ENCODE measurements at places on chromosomes 7 and 10.

DNA sequence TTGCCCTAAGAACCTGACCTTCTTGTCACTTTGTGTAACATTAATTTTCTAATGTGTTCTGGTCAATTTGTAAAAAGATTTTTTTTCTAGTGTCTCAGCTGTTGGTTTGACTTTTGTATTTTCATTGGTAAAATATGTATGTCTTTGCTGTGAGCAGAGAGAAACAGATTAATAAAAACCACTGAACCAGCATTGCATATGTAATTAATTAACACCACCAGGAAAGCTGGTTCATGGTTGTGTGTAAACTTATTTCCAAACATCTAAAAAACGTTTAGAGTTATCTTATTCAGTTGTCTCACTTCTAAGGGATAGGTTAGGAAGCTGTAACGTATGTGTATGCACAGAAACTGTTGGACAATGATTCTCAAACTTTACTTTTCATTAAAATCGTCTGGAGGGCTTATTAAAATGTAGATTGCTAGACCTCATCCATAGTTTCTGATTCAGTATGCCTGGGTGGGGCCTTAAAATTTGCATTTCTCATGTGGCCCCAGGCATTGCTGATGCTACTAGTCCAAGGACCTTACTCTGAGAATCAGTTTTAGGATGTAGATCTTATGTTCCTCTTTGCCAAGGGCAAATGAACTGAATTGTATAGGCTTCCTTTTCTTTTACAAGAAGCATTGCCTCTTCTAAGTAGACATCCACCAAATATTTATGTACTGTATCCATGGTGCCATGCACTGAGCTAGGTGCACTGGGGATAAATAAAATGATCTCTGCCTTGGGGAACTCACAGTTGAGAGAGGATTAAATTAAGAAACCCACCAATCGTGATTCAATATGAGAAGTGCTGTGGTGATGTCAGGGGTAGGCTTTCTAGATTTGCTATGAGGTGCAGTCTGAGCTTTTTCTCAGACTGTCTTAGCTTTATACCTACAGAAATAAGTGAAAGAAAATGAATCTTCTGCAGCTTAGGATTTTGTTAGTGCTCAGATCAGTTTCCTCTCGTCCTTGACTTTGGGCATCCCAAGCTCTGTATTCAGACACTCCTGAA, 98.7 kb downstream of the AUTS2 start:
- no peak for DNase-seq

DNA sequence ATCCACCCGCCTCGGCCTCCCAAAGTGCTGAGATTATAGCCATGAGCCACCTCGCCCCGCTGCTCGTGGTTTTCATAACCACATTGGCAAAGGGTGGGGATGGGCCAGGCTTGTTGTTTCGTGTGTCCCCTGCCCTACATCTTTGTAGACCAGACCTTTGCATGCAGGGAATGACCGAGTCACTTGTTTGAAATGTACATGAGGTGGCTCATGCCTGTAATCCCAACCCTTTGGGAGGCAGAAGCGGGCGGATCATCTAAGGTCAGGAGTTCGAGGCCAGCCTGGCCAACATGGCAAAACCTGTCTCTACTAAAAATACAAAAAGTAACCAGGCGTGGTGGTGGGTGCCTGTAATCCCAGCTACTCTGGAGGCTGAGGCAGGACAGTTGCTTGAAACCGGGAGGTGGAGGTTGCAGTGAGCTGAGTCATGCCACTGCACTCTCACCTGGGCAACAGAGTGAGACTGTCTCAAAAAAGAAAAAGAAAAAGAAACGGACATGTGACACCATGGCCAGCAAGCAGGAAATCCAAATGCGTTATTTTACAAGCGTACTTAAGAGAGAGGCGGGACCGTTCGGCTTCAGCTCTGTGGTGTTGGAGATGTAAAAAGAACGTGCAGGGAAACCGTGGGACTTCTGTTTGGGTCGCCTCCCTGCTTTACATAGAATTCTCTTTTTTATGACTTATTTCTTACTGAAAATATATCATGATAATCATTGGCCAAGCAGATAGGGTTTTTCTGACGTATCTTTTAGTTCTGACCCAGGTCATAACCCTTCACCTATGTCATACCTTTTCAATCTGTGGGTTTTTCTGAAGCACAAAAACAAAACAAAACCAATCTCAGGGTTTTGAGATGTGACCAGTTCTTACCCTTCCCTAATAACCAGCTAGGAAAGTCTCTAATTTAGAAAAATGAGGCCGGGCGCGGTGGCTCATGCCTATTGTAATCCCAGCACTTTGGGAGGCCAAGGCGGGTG, 45.1 kb downstream of the WIPI2 start:
- DNase-seq = no peak

DNA sequence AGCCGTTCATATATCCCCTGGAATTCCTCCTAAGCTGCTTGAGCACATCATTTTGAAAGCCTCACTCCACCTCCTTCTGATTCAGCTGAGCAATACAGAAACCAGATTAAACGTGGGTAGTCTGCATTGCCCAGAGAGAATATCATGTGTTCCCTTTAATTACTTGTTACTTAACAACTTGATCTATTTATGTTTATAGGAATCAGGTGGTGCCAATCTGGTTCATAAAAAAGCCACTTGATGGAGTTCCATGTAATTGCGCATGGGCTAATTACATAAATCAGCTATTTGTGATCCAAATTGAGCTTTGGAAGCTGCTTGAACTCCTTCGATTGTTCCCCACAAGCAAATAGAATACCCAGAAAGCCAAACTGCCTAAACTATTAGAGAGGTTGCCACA, 114.7 kb upstream of the ADCY1 start:
- no peak for DNase-seq

DNA sequence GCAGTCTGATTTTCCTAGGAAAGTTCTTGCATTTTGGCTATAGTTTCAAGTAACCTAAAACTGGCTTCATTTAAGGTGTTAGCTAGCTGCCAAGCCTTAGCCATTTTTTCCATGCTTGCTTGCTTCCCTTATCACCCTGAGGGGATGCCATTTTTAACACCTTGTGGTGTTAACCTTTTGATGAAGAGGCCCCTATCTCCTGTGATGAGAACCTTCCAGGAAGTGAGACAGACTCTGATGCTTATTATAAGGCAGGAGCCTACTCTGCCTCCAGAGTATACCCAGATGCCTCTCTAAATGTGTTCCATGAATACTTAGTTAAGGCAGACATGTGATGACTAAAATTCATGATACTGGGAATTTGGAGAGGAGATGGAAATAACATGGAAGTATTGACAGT, 4.9 kb upstream of the VWA2 start:
- DNase-seq = no peak

- no peak for DNase-seq
Observed at GRCh38 chr7:153406486-153406872, 645.7 kb upstream of the DPP6 start.

DNA sequence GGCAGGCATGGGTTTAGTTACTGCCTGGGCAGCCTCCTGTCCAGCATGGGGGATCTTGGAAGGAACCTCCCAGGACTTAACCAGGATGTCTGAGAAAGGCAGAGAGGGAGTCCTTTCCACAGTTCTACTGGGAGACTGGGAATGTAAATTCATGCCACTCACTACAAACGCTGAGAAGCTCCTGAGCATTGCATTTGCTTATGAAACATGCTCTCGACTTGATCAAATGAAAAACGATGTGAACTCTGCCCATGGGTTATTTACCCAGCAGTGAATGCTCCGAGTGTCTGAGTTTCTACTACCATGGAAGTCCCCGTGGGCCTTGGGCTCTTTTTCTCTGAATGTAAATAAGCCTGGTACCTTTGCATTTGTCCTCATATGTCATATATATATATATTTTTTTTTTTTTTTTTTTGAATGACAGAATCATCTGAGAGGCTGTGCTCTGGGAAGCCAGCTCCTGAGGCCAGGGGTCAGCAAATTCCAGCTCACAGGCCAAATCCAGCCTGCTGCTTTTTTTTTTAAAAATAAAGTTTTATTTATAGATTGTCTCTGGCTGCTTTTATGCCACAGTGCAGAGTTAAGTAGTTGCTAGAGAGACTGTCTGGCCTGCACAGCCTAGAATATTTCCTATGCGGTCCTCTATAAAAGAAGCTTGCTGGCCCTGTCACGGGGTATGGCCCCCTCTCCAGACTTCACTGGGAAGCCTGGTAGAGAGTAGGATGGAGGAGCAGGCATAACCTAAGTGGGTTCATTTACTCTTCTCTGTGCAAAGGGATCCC, 21.4 kb upstream of the RAPGEF5 start:
- DNase-seq = no peak

DNA sequence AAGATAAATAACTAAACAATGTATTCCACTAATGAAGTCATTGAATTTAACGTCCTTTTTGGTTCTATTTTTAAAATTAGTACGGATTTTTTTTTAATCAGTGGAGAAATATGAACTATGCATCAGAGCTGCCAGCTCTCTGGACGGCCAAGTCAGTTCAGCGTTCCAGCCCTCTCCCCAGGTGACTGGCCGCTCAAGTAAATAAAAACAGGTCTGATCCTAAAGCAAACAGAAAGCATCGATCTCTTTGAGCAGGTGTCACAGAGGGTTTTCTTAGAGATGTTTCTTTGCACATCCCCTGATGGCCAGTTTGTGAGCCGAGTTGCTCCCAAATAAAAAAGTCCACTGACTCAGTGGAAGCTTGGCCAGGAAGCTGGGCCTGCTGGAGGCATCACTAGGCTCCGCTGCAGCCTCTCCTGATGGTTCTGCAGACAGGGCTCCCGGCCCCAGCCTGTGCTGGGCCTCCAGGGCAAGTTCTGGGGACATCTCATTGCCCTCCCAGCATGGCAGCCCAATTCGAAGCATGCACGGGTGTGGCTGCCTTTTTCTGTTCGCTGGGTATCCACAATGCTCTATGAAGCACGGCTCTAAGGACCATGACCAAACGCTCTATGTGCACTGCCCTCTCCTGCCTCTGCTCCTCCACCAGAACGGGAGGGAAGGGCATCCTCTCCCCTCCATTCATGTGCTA, 74.7 kb upstream of the PPP2R2D start:
- no peak for DNase-seq

GRCh38 chr7:97187067-97187466, 69.6 kb downstream of the SDHAF3 start:
- no peak for DNase-seq

Measured in foreskin melanocyte (primary cell).